ENCODE measurements at places on chromosomes 2 and 18. TPM values are rescaled to one million over a fixed set of nuclear protein-coding genes. Genes with fewer than 3 reads are reported as not detected.
A peak's percentile ranks its signal among the peaks of the same experiment; 100 is the strongest.

- DNase-seq, result no peak
Measured at GRCh38 chr2:134320930-134321329, 67.1 kb downstream of the MGAT5 start.

DNA sequence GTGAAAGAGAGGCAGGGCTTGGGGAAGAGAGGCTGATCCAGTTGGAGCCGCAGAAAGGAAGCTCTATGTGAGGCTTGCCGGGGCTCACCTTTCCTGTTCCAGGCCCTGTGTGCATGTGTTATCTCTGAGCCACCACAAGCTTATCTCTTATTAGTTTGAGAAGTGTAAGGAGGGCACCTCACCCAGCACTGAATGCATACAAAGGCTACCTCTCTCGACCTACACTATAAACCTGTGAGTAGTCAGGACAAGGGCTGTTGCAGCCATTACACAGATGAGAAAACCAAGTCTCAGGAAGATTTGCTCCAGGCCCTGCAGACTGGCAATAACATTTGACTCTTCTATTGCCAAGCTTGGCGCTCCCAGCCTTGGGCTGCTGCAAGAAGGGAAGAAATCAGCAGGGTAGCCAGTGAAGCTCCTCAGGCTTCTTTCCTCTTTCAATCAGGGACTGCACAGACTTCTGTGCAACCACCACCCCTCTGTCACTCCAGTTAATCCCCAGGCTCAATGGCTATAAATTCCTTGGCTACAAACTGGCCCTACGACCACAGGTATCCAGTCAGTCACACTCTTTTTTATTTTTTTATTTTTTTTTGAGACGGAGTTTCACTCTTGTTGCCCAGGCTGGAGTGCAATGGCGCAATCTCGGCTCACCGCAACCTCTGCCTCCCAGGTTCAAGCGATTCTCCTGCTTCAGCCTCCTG lies 73.8 kb downstream of the CLHC1 start:
- no peak for DNase-seq

- DNase-seq, result peak; percentile 22
Measured at GRCh38 chr2:30106543-30106942, 40.3 kb upstream of the YPEL5 start.

- DNase-seq, result no peak
Measured at GRCh38 chr2:60446413-60447267, 106.8 kb downstream of the BCL11A start.

GRCh38 chr2:25246001-25246400 lies 77.6 kb upstream of the POMC start:
- DNase-seq, result no peak

- no peak for DNase-seq
Measured at GRCh38 chr2:43754180-43754579, 19.7 kb upstream of the DYNC2LI1 start.

NT5C1B gene
- not detected for total RNA-seq

BCL2 gene
- total RNA-seq, result 4.2 TPM

Measured in fibroblast of the aortic adventitia (primary cell).